ENCODE measurements at places on chromosomes 11 and 22. TPM values are rescaled to one million over a fixed set of nuclear protein-coding genes. Genes with fewer than 3 reads are reported as not detected.

The PARVG gene
- total RNA-seq = 1.1 TPM

The ABCG4 gene
- total RNA-seq = under 0.01 TPM

The USP35 gene
- 21.4 TPM for total RNA-seq

The KRTAP5-10 gene
- 0.36 TPM for total RNA-seq

The CRYBB2 gene
- not detected for total RNA-seq

The FIBIN gene
- total RNA-seq = 30.0 TPM

The ADAMTS15 gene
- 4.3 TPM for total RNA-seq

- DNase-seq = no peak
Observed at GRCh38 chr11:15640318-15640717, 525.6 kb downstream of the INSC start.

DNA sequence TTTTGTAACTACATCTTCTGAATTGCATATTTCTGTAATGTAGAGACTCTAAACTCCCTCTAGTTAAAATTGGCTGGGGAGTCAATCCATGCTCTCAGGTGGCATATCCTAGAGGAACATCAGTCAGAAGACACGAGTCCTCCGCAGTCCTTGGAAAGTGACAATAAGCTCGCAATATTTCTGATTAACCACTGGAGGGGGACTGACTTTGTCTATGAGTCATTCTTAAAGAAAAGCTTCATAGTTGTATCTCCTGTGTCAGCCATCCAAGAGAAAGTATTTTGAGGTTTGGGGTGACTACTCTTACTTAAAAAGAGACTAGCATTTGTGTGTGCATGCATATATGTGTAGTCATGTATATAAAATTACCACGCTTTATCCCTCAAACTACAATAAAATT, 60.2 kb downstream of the SLN start:
- DNase-seq = no peak

DNA sequence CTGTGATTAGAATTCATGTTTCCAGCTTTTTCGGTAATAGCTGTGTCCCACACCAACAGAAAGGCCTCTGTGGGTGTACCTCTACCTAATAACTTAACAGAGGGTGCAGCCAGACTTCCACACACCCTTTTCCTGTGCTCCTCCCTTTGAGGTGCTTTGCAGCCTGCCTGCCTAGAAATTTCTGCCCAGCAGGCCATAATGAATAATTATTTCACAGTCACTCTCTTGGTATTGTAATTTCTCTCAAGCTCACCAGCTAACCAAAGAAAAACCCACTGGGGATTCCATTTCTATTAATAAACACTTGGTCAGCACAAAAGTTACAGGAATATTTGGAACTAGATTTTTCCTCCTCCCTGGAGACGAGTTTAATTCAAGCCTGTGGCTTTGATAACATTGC, 13.3 kb downstream of the WT1 start:
- DNase-seq = no peak

GRCh38 chr11:76822406-76822805, 38.3 kb upstream of the ACER3 start:
- no peak for DNase-seq

GRCh38 chr11:36233204-36233603, 56.0 kb downstream of the COMMD9 start:
- DNase-seq = no peak

DNA sequence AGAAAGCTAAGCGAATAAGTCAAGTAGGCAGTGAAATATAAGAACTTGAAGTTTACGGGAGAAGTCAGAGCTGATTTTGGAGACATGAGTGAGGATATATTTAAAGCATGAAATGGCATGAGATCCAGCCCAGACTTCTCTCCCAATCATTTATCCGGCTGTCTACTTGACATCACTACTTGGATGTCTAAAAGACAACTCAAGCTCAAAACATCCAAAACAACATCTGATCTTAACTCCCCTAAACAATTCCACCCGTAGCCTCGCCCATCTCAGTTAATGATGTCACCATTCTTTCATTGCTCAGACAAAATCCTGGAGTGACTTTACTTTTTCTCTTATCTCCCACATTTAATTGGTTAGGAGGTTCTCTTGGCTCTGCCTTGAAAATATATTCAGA, 44.5 kb downstream of the WEE1 start:
- peak; percentile 88 for DNase-seq

DNA sequence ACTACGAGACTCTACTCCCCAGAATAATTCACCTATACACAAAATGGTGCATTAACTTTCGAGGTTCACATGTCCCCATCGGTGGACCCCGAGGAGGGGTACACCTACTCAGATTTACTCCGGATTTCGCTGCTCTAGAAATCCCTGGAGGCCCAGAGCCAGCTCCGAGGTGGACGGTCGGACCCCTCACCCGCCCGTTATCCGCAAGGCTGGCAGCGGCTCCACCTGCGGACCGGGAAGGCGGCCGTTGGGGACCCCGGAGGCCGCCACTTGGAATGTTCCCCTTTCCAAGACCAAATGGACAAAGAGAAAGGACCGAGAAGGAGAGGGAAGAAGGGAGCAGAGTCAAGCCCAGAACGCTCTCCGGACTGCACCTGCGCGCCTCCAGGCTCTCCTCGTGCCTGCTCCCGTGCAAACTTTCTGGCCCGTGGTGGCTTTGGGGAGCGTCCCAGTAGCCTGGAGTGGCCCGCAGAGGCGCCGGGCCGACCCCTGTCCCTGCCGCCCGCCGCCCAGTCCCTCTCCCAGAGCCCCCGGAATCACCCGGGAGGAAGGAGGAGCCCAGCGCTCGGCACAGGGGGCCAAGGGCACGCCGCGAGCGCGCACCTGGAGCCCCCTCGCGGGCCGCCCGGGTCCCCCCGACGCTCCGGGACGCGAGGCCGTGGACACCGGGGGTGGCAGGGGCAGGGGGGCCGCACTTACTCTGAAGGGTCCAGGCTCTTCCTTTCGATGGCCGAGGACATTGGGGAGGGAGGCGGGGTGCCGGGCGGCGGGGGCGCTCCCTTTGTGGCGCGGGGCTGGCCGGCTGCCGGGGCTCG, 23.0 kb downstream of the LMO2 start:
- no peak for DNase-seq

DNA sequence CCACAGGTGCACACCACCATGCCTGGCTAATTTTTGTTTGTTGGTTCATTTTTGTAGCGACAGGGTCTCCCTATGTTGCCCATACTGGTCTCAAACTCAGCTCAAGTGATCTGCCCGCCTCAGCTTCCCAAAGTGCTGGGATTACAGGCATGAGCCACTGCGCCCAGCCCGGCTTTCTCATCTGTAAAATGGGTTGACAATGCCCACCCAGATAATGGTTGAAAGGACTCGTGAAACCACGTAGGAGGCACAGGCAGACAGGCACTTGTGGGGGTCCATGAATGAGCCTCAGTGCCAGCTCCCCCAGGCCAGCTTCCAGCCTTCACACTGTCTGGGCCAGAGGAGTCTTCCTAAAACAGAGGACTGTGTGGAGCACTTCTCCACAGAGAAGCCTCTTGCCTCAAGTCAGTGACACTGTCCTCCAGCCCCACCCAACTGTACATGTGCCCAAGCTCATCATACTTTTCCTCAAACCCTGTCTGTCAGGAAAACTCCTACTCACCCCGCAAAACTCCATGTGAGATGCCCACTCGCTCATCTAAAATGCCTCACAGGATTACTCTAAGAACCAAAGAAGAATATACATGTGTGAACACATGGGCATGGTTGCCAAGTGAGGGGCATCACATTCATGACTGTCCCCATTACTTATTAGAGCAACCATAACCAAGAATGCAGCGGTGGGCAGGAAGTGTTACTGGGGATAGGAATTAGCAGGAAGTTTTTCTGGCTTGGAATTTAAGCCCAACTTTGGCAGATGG, 32.1 kb upstream of the WNT7B start:
- DNase-seq = no peak

GRCh38 chr22:16933291-16934282, 74.4 kb downstream of the GAB4 start:
- DNase-seq = no peak

GRCh38 chr11:68120273-68121066, 718 bp downstream of the CHKA start:
- DNase-seq = peak; percentile 90

DNA sequence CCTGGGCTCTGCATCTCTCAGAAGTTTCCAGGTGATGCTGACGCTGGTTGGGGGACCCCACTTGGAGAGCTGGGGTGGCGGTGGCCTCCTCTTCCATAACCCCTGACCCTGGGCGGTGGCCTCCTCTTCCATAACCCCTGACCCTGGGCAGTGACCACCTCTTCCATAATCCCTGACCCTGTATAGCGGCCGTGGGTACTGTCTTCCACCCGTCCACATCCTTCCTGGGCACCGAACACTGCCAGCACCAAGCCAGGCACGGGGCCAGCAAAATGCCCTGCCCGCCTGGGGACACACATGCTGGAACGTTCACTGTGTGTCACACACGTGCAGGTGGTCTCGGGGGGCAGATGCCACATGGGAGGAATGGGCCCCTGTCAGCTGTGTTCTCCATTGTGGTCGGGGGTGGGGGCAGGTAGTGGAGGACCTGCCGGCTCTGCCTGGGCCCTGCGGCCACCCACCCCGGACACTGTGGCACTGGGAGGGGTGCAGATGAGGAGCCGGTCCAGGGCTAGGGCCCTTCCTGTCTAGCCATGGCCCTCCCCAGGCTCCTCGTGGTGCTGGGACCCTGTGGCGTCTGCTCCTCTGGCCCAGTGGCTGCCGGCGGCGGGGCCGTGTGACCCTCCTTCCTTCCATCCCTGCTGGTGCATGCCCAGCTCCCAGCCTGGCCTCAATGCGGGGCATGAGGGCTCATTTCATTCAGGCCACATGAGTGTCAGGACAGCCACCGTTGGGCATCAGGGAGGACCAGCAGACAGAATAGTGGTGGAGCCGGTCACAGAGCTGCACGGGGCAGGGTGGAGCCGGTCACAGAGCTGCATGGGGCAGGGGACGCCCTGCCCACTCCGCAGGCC, 10.8 kb downstream of the BRSK2 start:
- DNase-seq = no peak

GRCh38 chr11:103091064-103091800, 728 bp downstream of the DCUN1D5 start:
- peak; percentile 69 for DNase-seq

DNA sequence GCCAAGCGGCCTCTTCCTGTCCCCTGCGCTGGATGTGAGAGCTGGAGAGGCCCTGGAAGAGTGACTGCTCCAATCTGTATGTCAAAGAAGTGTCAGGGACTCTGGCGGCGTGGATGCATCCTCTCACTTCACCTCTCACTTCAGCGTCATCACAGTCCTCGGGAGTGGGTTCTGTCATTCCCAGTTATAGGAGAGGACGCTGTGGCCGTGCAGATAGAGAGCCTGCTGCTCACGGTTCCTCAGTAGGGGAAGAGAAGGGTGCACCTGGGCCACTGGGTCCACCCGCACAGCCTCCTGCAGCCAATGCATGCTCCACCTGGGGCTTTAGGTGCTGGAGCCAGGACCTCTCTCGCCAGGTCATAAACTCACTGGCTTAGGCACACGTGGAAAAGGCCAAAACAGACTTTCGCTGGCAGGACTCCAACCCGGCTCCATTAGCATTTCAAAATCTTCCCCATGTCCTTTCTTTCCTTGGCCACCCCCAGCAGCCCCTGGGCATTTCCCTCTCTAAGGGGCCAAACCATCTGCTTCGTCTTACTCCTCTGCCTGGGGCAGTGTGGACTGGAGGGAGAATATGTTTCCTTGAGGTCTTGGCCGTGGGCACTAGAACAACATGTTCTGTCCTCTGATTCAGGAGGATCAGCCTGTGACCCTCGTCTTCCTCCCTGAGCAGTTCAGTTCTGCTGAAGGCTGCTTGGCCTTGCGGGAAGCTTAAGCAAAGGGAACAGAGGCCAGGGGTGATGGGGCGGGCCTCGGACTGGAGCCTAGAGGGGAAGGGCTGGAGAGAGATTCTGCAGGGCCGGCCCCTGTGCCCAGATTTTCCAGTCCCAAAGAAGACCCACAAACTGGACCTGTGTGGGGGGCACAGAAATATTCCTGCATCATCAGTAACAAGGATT, 57.8 kb downstream of the ST14 start:
- DNase-seq = peak; percentile 65

- DNase-seq = peak; percentile 89
Observed at GRCh38 chr11:77140231-77140851, 12.3 kb downstream of the MYO7A start.

GRCh38 chr22:27258616-27259172, 542.9 kb downstream of the MN1 start:
- no peak for DNase-seq

- DNase-seq = peak; percentile 94
Observed at GRCh38 chr11:68042219-68043028, 3.6 kb downstream of the TCIRG1 start.

- peak; percentile 97 for DNase-seq
Observed at GRCh38 chr22:38412435-38413084, 42.4 kb downstream of the KCNJ4 start.

GRCh38 chr22:48753381-48753730, 1074.3 kb downstream of the BRD1 start:
- peak; percentile 69 for DNase-seq

- no peak for DNase-seq
Observed at GRCh38 chr11:33885338-33886005, 6.4 kb downstream of the LMO2 start.

- DNase-seq = no peak
Observed at GRCh38 chr22:48464246-48464645, 1363.4 kb downstream of the BRD1 start.

- DNase-seq = no peak
Observed at GRCh38 chr11:86067009-86067850, 1.7 kb downstream of the PICALM start.

- no peak for DNase-seq
Observed at GRCh38 chr11:92332986-92333385, 108.4 kb downstream of the FAT3 start.

- no peak for DNase-seq
Observed at GRCh38 chr11:69094111-69094914, 45.6 kb downstream of the TPCN2 start.

- no peak for DNase-seq
Observed at GRCh38 chr22:22384668-22385244, 123.8 kb downstream of the ZNF280B start.

DNA sequence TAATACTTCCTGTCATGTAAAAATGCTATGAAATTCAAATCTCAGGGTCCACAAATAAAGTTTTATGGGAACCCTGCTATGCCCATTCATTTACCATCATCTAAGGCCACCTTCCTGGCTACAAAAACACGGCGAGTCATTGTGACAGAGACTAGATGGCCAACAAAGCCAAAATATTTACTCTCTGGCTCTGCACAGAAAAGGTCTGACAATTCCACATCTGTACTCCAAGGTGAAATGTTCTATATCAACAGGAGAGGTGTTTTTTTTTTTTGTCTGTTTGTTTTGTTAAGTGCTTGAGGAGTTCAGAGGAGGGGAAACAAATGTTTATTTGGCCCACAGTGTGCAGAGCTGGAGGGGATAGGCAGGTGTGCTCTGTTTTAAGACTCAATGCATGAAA, 18.6 kb upstream of the TMA7B start:
- DNase-seq = no peak

GRCh38 chr11:77110836-77111235, 8.2 kb downstream of the OMP start:
- peak; percentile 80 for DNase-seq

DNA sequence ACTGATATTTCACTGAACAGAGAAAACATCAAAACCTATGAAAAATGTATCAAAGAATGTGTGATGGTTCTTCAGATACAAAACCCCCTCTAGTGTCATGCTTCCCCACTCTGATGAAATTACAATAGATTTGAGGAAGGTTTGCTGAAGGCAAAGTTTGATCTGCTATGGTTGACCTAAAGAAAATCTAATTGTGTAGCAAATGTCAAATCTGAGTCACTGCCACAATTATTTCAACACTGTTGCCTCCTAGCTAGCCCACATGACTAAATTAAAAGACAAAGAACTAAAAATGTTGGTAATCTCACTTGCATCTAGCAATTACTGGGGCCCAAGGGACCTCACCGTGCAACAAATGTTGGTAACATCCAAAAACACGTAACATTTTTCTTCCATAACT, 728.0 kb downstream of the DLG2 start:
- no peak for DNase-seq

Data from osteoblast (primary cell).